ENCODE measurements at places on chromosomes 3 and 15. TPM values are rescaled to one million over a fixed set of nuclear protein-coding genes. Genes with fewer than 3 reads are reported as not detected.

DNA sequence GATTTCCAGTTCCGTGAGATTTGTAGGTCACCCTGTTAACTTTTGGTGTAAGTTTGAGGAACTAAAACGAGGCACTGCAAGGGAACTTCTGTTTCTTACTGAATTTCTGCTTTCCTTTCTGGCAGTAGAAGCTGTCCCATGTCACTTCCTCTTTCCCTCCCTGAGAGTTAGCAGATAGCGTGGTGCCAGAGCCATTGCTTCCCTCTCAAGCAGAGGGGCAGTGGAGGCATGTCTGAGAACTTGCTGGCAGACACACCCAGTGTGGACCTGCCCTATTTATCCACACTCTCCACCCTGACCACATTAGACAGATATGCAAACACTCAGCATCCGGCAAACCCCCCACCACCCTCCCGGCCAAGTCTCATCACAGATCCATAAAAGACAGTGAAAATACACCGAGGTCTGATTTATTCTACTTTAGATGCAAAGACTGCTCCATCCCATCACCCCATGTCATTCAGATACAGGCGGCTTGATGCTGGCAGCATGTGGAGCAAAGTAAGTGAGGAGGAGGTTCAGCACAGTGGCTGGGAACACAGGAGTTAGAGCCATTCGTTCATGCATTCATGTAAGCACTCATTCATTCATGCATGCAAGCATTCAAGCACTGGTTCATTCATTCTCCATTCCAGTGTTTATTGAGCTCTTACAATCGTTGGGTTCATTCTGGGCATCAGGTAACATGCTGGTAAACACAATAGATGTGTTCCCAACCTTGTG is 324.7 kb downstream of the SHQ1 start:
- DNase-seq, result no peak

GRCh38 chr3:73621388-73621787 is 3.4 kb downstream of the PDZRN3 start:
- DNase-seq, result no peak

Gene CELF6
- total RNA-seq, result 0.21 TPM

Gene CSTA
- total RNA-seq, result not detected

DNA sequence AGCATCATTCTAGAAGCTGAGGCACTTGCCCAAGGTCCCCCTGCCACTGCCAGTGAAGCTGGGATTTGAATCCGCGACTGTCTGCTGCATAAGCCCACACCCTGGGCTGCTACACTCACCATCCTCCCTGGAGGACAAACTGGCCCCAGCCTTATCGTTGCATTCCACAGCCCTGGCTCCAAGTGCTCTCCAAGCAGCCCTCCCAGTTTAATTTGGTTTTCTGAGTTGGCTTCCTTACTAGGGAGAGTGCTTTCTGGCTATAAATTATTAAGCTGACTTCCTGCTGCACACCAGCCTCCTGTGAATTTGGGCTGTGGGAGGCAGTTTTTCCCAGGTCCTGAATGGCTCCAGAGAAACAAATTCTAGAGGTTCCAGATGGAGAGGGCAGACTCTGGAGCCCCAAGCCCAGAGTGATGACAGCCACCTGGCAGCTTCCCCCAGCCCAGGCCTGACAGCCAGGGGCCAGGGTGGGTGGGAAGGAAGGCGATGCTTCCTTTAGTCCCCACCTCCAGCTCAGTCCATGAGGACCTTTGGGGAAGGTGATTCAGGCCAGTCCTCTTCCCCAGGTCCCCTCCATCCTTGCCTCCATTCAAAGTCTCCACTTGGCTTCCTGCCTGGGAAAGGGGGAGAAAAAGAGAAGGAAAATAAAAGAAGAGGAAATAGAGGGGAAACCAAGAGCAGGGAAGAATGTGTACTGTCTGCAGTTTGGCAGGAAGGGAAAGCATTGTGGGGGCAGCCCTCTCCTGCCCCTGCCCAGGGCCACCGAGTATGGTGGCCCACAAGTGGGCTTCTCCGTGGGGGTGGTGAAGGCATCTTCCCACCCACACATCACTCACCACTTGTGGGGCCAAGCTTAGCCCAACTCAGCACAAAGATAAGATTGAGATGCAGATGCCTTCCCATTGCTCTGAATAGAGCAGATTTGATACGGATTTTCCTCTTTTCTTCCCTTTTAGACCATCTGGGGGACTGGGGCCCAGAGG is 69.6 kb downstream of the SEMA5B start:
- DNase-seq, result no peak

Gene HESX1
- 0.63 TPM for total RNA-seq

- peak; percentile 52 for DNase-seq
These were observed 120.9 kb downstream of the ATP10A start for GRCh38 chr15:25742041-25742730.
